ENCODE measurements at places on chromosomes 2 and 18. TPM values are rescaled to one million over a fixed set of nuclear protein-coding genes. Genes with fewer than 3 reads are reported as not detected.
A peak's percentile ranks its signal among the peaks of the same experiment; 100 is the strongest.

DNA sequence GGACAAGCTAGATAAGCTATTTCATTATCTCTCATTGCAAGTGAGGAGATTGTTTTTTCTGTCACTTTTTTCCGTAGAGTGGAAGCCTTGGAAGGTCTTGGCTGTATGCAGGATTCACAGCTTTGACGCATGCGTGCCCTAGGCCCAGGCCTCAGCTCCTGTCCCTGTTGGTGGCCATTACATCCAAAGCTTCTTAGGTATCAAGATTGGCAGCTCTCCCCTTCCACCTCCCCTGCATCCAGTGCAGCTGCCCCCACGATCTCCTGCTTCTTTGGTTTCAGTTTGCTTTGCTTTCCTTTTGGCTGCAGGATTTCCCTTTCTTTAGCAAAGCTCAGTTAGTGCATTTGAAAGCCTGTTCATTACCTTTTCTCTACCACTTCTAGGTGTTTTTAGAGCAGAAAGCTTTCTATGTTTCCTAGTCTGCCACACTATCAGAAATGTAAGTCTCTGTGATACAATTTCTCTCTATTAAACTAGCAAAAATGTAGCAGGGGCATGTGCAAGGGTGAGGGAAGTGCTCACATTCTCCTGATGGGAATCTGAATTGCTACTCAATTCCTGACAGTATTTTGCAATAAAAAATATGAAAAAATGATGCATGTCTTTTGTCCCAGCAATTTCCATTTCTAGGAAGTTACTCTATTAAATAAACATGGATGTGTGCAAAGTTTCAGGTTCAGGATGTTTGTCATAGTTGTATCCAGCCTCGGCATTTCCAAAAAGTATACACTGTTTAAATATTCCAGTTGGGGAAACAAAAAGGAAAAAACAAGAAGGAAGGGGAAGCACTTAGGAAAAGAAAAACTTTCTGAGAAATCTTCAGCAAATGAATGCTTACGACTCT, 91.2 kb downstream of the LIPG start:
- no peak for ATAC-seq

DNA sequence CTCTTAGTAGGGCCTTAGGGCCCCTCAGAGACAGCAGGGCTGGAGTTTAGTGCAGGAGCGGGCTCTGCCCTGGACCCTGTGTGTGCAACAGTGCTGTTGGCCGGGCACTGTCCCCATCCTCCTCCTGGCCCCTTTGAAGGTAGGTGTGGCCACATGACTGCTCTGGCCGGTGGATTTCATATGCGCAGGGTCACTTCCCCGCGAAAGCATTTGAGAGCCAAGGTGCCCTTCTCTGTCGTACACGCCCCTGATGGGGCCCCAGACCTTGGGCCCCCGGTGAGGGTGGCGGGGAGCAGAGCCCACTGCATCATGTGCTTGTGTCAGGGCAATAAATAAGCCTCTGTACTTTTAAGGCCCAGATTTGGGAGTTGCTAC, 15.5 kb downstream of the TMEM177 start:
- ATAC-seq = peak; percentile 70

MALL gene
- total RNA-seq = 0.17 TPM

POLR1A gene
- total RNA-seq = 10.5 TPM

ADRA2B gene
- total RNA-seq = 0.20 TPM

FSIP2 gene
- total RNA-seq = 37.5 TPM

GPR39 gene
- total RNA-seq = 0.46 TPM

Data from motor neuron (in vitro differentiated cells).